AG10803 (cell line): ENCODE measurements at places on chromosomes 4 and X.

- no peak for DNase-seq
Measured at GRCh38 chrX:31165241-31166035, 93.6 kb upstream of the FTHL17 start.

GRCh38 chrX:150486011-150486410 is 82.4 kb upstream of the MTM1 start:
- peak; percentile 58 for DNase-seq

- peak; percentile 46 for DNase-seq
Measured at GRCh38 chr4:185210102-185210981, 944 bp downstream of the SNX25 start.

GRCh38 chr4:89425023-89425422 is 117.4 kb upstream of the GPRIN3 start:
- DNase-seq, result no peak

GRCh38 chr4:113209153-113209552 is 159.7 kb downstream of the ANK2 start:
- DNase-seq, result no peak

DNA sequence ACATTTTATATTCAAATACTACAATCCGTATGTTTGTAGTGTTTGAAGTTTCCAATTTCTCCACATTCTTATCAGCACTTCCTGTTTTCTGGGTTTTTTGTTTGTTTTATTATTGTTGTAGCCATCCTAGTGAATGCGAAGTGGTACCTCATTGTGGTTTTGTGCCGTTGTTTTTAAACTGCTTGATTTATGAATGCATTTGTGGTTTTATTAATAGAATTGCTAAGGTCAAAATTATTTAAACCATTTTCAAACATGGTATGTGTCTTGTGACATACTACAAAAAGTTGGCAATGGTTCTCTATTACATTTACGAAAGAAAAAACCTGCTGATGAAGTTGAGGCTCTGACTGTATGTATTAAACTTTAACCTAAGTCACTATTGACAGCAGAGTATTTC is 780.0 kb upstream of the MAGEB2 start:
- DNase-seq, result peak; percentile 0

GRCh38 chr4:7788694-7789425 is 150.8 kb downstream of the AFAP1 start:
- DNase-seq, result peak; percentile 68

GRCh38 chrX:151996347-151996746 is 21.9 kb upstream of the GABRE start:
- DNase-seq, result no peak

DNA sequence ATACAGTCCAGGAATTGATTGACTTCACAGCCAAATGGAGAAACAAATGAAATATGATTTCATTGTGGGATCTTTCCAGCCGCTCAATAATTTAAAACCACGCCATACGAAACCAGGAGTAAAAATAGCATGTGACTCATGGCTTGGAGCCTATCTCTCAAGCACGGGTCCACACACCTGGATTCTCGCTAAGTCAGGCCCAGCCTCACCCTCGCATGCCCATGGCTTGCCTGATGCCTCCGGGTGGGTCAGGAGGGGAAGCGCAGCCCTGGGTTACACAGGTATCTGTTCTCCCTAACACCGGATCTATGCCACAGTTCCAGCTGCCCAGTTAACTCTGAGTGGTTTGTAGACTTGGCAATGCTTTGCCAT is 5.6 kb upstream of the ABLIM2 start:
- no peak for DNase-seq

DNA sequence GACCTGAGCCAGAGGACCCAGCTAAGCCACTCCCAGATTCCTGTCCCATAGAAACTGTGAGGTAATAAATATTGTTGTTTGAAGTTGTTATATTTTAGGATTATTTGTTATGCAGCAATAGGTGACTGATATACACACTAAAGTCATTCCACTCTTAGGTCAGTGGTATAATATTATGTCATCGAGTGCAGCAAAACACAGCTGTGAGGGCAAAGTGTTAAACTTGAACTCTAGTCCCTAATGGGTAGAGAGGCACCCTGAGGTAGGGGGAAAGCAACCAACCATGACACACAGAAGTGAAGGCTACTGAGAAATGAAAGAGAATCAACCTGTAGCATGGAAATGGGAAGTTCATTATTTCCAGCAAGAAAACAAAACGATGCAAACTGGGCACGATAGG is 66.6 kb downstream of the ATXN3L start:
- DNase-seq, result no peak

- no peak for DNase-seq
Measured at GRCh38 chr4:7786040-7786439, 153.6 kb downstream of the AFAP1 start.

DNA sequence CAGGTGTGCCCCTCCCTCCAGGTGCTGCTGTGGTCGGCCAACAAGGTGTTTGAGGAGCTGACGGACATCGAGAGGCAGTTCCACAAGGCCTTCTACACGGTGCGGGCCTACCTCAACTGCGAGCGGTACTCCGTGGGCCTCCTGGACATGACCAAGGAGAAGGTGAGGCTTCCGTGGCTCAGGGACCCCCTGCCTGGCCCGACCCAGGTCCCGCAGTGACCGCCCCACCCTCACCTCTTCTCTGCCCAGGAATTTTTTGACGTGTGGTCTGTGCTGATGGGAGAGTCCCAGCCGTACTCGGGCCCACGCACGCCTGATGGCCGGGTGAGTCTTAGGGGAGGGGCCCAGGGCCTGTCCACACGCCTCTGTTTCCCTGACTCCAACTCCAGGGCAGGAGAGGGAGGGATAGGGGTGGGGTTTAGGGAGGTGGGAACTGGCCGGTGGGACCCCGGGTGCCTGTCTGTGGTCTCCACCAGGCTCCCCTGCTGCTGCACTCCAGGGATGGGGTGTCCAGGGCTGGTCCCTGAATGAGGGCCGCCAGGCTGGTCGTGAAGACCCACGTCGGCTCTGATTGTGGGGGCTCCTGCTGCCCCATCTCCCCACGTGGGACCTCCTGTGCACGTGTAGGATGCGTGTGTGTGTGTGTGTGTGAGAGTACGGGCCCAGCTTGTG is 20.1 kb downstream of the ATP5ME start:
- DNase-seq, result no peak

GRCh38 chr4:17884063-17884462 is 73.3 kb downstream of the NCAPG start:
- DNase-seq, result peak; percentile 22

DNA sequence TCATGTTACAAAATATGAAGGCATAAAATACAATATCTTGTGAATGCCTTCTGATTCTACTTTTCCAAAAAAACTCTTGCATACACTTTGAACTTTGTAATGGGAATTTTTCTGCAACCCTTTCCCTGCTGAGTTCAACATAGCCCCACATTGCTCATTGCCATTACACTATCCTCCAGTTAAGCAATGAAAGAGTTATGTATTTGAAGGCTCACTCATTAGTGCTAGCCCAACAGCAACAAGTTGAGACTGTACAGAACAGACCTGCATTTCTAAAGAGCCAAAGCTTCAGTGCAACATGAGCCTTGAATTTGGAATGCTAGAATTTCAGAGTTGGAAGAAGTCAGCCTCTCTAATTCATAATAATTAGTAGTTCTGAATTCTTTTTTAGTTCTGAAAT is 44.4 kb upstream of the STAG2 start:
- no peak for DNase-seq

- no peak for DNase-seq
Measured at GRCh38 chr4:80008971-80009370, 64.1 kb downstream of the ANTXR2 start.

- DNase-seq, result peak; percentile 60
Measured at GRCh38 chr4:171846232-171846631, 33.0 kb downstream of the GALNTL6 start.

DNA sequence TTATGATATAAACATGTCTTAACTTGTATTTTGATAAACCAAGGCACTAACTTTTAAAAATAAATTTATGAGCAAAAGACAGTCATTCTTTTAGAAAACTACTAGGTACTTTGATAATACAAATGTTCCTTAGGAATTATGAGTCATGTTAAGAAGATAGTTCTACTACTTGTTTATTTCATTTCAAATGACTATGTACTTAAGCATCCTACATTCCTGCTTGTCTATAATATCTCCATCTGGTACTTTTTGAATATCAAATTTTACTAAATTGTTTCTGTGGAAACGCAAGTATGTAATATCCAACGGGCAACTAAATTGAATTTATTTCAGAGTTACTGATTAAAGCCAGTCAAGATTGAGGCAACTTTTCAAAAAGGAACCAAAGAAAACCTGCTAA is 61.8 kb downstream of the CAMK2D start:
- DNase-seq, result peak; percentile 32

- DNase-seq, result peak; percentile 87
Measured at GRCh38 chr4:24730256-24731001, 64.9 kb upstream of the SOD3 start.

- no peak for DNase-seq
Measured at GRCh38 chr4:1003271-1004070, 8.0 kb upstream of the FGFRL1 start.

DNA sequence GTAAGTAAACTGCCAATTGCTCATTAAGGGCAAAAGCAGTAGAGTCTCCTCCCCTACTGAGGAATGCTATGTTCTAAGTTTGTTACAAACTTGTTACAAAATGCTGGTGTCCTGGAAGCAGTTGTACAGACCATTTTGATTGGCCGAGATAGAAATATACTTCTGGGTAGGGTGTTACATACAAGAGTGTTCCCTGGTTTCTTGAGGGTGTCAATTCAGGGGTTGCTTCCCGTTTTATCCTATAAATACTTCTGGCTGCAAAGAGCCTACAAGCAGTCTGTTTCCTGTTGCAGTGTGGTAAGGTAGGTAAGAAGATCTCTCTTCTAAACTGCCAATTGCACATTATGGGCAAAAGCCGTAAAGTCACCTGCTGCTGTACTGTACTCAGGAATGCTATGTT is 5.7 kb downstream of the TRPC5OS start:
- no peak for DNase-seq

GRCh38 chr4:21451032-21451431 is 497.5 kb downstream of the KCNIP4 start:
- DNase-seq, result peak; percentile 0

- DNase-seq, result no peak
Measured at GRCh38 chr4:92163348-92163747, 140.4 kb upstream of the GRID2 start.

DNA sequence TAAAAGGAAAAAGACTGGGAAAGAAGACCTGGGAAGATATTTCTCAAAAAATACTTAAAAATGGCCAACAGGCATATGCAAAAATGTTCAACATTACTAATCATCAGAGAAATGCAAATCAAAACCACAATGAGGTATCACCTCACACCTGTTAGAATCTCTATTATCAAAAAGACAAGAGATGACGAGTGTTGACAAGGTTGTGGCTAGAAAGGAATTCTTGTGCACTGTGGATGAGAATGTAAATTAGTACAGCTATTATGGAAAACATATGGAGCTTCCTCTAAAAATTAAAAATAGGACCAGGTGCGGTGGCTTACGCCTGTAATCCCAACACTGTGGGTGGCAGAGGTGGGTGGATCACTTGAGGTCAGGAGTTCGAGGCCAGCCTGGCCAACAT is 50.0 kb downstream of the C4orf46 start:
- no peak for DNase-seq

DNA sequence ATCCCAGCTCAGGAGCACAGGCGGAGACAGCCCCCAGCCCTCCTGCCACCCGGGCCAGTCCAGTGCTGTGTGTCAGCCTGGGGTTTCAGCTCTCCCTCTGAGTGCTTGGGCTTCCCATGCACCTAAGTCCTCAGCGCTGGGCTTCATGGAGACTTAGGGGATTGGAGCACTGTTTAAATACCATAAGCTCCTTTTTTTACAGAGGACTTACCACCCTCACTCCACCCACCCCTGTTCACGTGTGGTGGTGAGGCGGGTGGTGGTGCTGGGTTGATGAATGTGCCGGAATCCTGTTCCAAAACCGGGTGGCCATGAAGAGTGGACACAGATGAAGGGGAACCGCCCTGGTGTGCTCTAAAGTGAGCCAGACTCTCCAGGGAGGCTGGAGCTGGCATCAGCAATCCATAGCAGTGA is 66.9 kb downstream of the PSAPL1 start:
- peak; percentile 12 for DNase-seq

DNA sequence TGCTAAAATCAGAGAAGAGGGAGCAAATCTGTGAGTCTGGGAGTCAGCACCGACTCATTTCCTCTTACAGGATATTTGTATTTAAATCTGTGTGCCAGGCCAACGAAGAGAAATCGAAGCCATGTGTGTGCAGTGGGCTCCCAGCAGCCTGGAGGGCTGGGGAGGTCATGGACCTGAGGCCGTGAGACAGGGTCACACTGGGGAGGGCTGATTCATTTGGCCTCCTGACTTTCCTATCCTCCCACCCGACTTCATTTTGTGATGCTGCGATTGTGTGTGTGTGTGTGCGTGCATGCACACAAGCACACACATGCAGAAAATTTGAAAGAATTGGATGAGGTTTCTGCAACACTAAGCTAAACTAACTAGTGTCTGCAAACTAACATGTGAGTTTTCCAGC is 48.7 kb upstream of the STX18 start:
- DNase-seq, result peak; percentile 66

GRCh38 chr4:113555868-113556267 is 205.7 kb downstream of the CAMK2D start:
- DNase-seq, result no peak

GRCh38 chr4:8113611-8114377 is 44.8 kb downstream of the ABLIM2 start:
- DNase-seq, result no peak

GRCh38 chr4:24137671-24138601 is 248.1 kb upstream of the PPARGC1A start:
- no peak for DNase-seq

GRCh38 chrX:130443875-130444274 is 42.1 kb downstream of the RBMX2 start:
- DNase-seq, result no peak

DNA sequence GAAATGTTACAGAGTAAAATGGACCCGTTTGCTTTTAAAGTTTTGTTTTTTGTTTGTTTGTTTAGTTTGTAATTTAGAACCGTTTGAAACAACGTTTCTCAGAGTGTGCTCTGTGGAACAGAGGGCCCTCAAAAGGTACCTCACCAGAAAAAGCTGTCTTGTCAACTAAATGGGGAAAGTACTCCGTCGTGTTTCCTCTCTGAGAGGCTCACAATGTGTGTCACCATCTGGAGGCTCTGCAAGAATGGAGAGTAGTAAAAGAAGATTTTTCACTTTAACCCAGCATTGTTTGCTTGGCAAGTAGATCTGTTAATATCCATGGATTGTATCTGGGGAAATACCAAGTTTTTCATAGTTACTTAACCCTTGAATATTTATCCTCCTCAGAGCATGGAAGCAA is 1.5 kb upstream of the ENPEP start:
- no peak for DNase-seq

DNA sequence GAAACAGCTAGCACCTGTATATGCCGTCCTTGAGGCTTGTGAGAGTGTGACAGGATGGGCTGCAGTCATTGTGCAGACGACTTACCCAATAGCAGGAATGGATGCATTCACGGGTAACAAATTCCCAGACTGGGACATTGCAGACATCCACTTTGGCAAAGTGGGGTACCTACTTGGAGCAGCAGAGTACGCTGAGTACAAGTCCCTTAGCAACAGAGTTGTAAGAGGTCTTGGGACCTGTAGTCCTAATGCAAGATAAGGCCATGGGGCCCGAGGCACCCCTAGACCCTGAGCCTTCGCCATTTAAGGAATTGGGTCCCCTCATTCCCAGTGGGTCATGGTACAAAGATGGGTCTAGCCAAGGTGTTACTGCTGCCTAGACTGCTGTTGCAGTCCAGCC is 55.4 kb upstream of the CCDC149 start:
- DNase-seq, result no peak

- no peak for DNase-seq
Measured at GRCh38 chrX:150455215-150455608, 92.1 kb downstream of the MAMLD1 start.

GRCh38 chrX:1138476-1139184 is 73.8 kb downstream of the CRLF2 start:
- no peak for DNase-seq

GRCh38 chrX:46381630-46382029 is 163.6 kb downstream of the ZNF674 start:
- DNase-seq, result peak; percentile 15
